ENCODE measurements at places on chromosomes 16 and 17.

- no peak for DNase-seq
Measured at GRCh38 chr16:31081428-31082351, 7.1 kb downstream of the PRSS53 start.

DNA sequence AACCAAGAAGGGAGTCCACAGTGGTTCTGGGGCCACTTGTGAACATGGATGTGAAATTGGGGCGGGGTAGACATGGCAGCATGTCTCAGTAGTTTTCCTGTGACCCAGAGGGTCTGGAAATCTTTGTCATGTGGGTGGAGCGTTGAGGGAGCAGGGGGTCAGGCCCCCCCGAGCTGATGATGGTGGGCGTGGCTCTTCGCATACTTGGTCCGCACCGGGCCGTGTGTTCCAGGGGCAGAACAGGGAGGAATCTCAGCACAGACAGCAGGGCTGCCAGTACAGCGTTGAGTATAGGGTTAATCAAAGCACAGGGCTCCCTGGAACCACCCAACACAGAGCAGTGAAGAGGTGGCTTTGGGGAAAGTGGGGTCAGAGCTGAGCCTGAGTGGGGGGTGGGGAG lies 267.5 kb downstream of the SEC14L1 start:
- no peak for DNase-seq

DNA sequence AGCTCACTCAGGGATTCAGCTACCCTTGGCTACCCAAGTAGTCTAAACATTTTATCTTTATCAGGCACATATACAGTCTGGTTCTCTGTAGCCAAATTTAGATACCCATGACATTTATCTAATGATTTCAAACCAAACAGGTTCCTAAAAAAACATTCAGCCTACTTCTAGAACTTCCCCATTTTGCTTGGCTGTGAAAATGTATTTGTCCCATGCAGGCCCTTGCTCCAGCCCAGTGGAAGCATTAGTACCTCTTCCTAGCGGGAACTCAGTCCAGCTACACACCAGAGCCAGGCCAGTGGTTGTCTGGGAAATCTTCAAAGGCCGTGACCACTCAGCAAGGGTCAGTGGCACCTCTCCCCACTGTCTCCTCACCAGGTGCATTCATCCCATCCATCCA lies 26.2 kb upstream of the NAGLU start:
- DNase-seq = no peak

DNA sequence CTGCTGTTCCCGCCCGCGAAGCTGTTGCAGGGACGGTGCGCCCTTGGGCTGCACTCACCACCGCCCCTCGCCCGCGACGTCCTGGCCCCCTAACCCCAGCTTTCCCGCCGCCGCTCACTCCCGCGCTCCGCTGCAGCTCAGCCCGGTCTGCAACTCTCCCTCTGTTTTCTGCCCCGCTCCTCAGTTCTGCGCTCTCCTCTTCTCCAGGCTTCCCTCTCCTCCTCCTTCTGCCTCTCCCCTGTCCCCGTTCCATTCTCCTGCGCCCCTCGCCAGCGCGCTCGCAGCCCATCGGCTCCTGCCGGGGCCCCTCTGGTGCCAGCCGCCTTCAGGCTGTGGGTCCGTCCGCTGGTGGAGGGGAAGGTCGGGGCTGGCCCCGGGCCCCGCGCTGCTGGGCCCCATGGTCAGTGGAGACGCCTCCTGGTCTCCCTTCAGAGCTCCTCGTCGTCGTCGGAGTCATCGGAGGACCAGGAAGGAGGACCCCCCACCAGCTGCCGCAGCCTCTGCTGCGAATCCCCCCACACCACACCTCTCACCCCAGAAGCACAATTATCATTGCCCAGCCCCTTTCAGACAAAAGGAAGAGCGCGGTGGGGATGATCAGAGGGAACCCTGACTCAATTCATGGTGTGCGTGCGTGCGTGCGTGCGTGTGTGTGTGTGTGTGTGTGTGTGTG lies 223.2 kb upstream of the FOXF1 start:
- no peak for DNase-seq
